ENCODE measurements at places on chromosomes 11 and 22.

- no peak for DNase-seq
Observed at GRCh38 chr11:5232821-5233220, 1.5 kb downstream of the HBD start.

- no peak for DNase-seq
Observed at GRCh38 chr11:18566406-18566805, 22.1 kb downstream of the UEVLD start.

GRCh38 chr11:60348116-60348515, 21.1 kb downstream of the MS4A6E start:
- no peak for DNase-seq

DNA sequence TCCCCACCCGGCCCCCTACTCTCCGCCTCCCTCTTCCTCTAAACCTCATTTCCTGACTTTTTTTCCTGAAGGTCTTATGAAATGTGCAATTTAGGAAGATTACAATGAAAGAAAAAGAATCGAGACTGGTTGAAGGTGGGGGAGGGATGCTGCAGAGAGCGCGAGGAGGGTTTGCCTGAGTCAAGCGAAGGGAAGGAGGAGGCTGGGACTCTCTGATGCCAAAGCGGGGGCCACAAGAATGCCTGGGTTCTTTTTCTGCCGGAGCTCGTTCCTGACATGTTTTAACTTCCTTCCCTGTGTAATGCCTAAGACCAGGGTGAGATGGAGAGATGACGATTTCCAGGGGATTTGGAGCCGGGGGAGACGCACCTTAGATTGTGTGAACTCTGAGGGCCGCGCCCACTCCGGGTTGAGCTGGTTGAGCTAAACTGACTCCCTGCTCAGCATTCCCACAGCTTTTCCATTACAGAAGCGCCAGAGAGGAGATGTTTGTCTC, 270.5 kb upstream of the SORL1-AS1 start:
- DNase-seq = no peak

DNA sequence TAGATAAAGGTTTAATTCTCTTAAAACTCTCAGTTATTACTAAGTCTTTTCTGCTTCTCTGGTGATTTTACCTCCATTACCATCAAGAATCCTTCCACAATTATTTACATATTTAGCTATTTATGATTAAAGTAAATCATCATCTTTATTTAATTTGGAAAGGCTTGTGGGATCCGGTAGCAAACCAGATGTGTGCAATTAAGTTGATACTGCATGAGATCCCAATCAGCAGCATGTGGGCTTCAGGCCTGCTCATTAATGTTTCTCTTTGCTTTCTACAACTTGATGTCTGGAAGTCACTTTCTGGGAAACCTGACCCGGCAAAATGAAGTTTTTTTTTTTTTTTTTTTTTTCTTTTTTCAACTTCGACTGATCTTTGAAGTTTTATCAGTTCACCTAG, 558.4 kb upstream of the ANO5 start:
- DNase-seq = no peak

- DNase-seq = no peak
Observed at GRCh38 chr22:30192427-30192826, 54.1 kb downstream of the LIF start.

DNA sequence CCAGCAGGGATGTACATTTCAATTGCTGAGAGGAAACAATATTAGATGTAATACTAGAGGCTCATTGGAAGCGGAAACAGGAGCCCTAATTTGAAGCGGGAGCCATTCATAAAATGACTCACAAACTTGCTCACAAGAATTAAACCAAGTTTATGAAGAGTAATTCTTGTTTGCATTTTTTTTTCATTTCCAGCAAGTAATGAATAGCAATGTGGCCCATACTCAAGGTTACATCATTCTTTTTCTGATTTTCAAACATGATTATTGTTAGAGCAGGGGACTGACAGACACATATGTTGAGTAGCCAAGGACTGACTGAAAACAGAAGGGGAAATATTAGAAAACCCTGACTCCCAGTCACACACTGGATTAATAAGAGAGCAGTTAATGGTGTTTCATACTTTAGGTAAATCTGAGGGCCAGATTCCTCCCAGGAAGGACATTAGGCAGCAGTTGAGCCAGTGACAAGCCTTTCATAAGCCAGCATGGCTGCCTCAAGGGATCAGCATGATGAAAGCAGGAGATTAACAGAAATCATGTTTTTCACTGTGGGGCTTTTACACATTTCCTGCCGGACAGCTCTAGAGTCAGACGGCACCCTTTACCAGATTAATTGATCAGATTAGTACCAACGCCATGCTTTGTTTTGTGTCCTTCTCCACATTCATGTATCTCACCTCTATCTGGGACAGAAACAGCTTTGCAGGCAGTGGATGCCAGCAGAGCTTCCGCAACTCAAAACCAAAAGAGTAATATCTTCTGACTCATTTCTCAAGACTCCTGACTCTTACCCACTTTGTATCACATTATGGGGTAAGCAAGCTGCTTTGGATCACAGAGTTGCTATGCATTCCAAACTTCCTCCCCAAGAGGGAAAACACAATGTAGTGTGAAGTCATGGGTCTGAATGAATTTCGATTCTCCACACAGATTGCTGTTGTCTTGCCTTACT, 831.6 kb downstream of the KCNA4 start:
- no peak for DNase-seq

DNA sequence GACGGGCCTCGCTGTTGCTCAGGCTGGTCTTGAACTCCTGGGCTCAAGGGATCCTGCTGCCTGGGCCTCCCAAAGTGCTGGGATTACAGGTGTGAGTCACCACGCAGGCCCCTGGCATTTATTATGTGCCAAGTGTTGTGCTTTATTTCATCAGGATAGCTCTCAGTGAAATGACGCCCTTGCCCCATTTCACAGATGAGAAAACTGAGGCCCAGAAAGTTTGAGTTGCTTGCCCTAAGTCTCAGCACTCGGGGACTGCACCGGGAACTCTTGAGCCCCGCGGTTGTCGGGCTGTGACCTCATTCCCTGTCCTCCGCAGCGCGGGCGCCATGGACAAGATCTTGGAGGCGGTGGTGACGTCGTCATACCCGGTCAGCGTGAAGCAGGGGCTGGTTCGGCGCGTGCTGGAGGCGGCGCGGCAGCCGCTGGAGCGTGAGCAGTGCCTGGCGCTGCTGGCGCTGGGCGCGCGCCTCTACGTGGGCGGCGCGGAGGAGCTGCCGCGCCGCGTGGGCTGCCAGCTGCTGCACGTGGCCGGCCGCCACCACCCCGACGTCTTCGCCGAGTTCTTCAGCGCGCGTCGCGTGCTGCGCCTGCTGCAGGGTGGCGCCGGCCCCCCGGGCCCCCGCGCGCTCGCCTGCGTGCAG, 7.3 kb downstream of the USP35 start:
- no peak for DNase-seq

DNA sequence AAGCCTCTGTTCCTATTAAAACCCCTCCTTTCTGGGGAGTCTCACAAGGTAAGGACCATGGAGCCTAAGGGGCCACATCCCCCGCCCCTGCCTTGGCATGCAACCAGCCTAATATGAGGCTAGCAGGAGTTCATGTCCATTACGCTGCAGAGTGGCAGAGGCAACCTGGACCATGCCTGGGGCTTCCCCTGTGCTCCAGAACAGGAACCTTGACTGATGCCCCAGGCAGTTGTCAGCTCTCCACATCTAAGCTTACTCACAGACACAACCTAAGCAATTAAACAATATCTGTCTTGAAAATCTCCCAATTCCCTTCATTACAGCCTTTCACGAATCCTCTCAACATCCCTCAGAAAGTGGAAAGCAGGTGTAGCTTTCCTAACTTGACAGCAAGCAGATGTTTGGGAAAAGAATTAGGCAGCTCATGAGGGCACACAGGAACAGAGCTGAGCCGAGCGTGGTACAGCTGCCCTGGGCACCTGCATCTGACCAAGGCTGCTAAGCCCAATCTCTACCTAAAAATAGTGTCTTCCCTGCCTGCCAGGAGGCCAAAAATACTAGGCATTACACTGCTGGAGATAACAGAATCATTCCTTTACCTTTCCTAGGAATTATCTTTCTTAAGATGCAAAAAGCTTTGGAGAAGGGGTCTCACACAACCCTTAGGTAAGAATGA, 20.8 kb downstream of the C11orf71 start:
- DNase-seq = no peak

- no peak for DNase-seq
Observed at GRCh38 chr11:120424970-120425332, 86.6 kb upstream of the GRIK4 start.

- DNase-seq = no peak
Observed at GRCh38 chr11:116636341-116636929, 136.4 kb downstream of the BUD13 start.

GRCh38 chr11:217704-218103, 10.2 kb downstream of the RIC8A start:
- no peak for DNase-seq

DNA sequence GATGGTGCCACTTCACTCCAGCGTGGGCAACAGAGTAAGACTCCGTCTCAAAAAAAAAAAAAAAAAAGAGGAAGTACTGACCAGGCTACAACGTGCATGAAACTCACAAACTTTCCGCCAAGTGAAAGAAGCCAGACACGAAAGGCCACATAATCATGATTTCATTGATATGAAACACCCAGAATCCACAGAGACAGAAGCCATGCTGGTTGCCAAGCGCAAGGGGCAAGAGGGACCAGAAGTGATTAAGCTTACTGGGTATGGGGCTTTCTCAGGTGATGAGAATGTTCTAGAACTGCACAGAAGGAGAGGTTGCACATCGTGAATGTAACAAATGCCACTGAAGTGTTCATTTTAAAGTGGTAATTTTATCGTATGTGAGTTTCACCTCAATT, 60.9 kb downstream of the CELSR1 start:
- DNase-seq = peak; percentile 11

GRCh38 chr11:15742626-15743519, 613.5 kb downstream of the SOX6 start:
- DNase-seq = no peak

DNA sequence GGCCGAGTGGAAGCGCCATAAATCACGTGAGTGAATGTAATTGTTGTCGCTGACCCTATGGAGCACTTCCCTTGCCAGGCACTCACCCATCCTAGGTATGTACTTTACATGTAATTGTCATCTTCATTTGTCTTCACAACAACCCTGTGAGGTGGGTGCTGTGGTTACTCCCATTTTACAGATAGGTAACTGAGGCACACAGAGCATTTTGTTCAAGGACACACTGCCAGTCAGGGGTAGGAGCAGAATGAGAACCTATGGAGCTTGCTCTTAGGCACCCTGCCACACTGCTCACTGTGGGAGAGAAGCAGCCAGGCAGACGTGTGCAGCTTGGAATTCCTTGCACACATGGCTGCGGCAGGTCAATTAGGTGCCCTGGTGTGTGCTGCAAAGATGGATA, 785 bp upstream of the EFCAB6 start:
- DNase-seq = no peak

DNA sequence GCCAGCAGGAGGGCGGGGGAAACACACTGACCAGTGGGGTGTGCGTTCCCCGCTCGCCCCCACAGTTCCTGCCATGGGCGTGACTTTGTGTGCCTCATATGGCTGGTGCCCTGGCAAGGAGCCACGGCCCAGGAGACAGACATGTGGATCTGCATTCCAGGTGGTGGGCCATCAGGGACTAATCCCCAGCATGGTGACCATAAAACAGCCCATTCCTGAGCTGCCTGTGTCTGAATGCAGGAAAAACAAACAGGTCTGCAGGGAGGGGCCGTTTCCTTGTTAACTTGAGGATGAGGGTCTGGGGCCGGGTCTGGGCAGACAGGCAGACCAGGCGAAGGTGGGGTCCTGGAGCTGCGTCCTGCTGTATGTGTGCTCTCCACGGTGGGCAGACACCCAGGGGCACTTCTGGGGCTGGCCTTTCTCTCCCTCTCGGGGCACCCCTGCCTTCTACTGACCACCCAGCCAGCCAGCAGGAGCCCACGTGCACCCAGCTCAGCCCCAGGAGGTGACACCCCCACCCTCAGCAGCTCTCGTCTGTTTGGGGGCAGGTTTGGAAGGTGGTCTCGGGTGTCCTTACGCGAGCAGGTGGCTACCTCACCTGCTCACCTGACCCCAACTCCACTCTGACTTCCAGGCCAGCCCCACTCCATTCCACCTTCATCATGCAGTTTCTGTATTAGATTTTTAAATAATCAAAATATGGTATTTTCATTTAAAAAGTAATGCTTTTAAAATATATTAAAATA, 120.3 kb downstream of the KCNQ1OT1 start:
- DNase-seq = no peak

DNA sequence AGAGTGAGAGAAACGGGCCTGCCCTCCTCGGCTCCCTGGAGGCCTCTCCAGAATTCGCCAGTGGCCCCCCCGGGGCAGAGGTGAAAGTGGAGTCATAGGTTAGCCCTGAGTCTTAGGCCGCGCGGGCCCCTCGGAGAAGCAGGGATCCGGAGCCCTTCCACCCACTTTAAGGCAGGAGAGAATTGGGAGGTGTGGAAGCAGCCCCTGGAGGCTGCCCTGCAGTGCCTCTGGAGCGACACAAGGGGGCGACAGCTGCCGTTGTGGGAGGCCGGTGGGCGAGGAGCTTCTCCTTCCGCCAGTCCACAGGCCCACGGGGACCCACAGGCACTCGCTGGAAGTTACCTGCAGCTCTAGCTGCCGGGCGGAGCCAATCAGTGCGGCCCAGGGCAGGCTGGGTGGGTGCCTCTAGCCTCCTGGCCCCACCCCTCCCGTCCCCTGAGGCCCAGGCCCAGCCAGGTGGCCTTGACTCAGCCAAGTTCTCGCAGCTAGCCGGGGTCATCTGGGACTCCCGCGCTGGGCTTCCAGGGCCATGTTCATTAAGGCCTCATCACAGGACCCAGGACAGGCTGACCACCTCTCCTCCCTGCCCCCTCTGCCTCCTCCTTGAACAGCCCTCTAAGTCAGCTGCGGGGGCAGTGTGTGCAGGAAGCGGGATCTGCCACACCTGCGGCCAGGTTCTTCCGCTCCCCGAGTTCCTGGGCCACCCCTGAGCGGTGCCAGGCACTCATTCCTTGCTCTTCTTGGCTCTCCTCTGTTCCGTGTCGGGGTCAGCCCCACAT, 5.0 kb downstream of the DGKZ start:
- DNase-seq = peak; percentile 82

DNA sequence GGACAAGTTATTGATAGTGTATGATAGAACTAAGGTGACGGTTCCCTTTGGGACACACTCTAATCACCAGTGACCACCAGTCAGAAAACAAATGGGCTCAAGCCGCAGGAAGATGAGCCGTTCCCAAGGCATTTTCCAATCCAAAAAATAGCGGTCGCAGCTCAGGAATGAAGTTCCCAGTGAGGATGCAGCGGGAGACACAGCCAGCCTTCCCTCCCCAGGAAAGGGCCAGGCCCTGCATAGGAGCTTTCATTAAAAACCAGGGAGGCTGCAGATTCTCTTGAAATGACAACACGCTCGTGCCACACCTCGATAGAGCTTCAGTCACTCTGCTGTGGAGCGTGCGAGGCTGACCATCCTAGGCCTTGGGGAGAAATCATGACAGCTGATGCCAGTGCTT, 65.8 kb upstream of the WNT7B start:
- no peak for DNase-seq

- no peak for DNase-seq
Observed at GRCh38 chr22:27065279-27065678, 407.9 kb downstream of the MIAT start.

DNA sequence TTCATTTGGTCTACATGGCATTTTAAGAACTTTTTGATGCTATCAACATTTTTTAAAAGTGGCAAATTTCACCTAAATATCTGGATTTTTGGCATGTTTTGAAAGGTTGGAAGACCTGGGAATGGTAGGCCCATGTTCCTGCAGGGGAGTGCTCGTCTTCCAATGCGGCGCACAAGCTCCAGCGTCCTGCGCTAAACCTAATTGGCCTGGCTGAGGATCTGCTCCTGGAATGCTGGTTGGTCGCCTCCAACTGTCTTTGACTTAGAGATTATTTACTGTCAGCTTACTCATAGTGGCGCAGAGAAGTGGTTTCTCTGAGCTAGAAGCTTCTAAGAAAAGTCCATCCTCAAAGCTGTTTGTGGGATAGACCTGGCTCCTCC, 626 bp upstream of the LIMK2 start:
- no peak for DNase-seq

Data from stimulated activated CD4-positive, alpha-beta T cell treated with anti-CD3 and anti-CD28 coated beads, Interleukin-2, amount 100 ng/mL, for 48 hours (primary cell).